ENCODE measurements at places on chromosomes 7 and 10.
A peak's percentile ranks its signal among the peaks of the same experiment; 100 is the strongest.

DNA sequence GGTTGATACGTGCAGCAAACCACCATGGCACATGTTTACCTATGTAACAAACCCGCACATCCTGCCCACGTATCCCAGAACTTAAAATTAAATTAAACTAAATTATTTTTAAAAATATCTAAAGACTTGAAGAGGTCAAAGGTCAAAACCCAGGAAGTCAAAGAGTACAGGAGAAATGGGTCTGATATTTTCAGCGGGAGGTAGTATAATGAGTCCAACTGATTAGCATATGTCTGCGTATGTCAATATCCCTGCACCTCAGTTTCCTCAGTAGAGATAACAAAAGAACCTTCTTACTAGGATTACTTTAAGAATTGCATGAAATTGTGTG, 133.0 kb downstream of the TMEM26 start:
- no peak for DNase-seq

GRCh38 chr10:83536426-83536825, 602.9 kb upstream of the GHITM start:
- no peak for DNase-seq

DNA sequence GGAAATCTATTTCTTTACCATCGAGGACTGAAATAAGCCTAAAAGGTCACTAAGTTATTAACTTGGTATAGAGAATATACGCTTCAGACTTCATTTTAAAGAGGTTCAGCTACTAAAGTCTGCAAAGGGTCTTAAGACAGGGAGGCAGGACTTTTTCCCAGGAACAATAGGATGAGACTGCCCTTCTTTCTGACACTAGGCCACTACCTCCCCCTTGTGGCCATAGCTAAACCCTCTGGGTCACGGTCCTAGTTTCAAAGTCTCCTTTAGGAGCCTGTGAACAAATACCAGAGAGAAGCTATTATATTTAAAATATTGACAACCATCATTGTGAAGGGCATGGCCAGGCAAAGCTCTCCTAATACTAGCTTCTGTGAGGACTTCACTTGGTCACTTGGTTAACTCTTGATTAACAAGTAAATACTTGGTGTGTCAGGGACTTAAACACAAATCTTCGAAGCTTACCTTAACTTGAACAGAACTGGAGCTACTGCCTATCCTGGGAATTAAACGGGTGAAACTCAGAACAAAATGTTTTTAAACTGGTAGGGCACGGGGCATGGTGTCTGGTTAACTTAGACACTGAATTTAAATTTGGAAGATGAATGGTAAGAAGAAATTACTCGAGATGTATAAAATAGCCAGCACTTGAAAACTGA, 75.6 kb downstream of the CCDC6 start:
- DNase-seq = no peak

DNA sequence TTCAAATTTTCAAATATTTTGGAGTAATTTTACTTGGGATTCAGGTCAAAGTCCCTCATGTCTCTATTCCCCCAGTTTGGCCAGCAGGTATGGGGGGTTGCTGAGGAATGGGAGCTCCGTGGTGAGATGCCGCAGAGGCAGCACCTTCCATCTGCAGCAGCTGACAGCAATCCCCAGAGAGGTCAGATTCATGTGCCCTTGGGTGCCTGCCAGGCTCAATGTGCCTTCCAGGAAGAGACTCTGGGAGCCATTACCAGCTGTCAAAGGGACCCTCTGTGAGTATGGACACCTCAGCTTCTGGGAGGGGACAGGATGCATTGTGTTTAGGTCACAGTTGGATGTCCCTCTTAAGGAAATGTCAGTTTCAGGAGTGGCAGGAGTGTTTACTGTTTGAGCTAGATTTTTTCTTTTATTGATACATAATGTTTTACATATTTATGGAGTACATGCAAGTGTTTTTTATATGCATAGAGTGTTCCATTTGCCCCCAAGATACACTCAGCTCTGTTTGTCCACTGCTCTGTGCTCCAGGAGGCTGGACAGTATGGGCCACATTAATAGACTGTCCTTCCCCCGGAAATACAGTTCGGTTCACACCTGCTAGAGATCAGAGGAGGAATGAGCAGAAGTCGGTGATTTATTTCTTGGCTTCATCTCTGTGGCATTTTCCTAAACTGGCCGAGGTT, 75.3 kb upstream of the GRB10 start:
- no peak for DNase-seq

DNA sequence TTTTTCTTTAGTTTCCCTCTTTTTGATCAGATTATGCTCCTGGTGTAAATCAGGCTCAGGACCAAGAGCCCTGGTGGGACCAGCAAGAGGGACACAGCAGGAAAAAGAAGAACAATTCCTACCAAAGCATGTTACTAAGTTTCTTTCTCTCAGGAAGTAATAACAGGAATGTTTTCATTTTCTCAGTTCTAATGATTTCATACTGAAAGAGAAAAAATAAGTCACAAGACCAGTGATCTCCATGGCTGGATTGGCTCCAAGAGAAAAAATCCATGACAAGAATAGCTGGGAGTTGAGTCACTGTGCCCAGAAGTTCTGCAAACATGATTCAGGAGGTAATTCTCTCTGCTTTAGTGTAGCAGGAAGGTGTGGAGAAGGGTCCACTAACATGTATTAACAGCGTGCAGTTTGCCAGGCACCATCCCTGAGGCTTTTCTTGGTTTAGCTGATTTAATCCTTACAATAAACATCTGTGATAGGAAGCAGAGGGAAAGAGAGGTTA, 23.8 kb upstream of the IFIT2 start:
- no peak for DNase-seq

- DNase-seq = no peak
Measured at GRCh38 chr10:25600651-25601050, 333.4 kb upstream of the MYO3A start.

DNA sequence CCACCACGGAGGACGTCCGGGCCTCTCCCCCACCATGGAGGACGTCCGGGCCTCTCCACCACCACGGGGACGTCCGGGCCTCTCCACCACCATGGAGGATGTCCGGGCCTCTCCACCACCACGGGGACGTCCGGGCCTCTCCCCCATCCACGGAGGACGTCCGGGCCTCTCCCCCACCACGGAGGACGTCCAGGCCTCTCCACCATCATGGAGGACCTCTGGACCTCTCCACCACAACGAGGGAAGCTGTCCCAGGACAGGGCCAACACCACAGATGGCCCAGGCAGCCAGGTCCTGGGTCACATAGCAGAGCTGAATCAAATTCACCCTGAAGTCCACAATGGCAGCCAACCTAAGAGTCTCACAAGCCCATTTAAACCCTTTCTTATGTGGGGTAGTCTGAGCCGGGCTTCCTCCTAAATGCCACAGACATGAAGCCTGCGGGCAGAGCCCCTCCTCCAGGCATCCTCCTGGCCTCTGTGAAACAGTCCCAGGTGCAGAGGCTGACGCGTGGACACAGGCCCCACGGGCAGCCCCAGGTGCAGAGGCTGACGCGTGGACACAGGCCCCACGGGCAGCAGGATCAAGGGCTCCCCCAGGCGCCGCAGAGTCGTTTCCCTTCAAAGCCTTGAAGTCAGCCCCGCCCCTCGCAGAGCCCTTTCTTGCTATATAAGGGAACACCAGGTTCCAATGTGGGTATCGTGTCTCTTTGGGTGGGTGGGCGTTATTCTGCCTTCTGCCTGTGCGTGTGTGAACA, 47.0 kb downstream of the FOXL3 start:
- no peak for DNase-seq

GRCh38 chr7:96870934-96871333, 134.4 kb upstream of the DLX6 start:
- DNase-seq = no peak

- no peak for DNase-seq
Measured at GRCh38 chr7:50265968-50266634, 38.4 kb upstream of the IKZF1 start.

GRCh38 chr7:141731476-141732149, 6.5 kb upstream of the SSBP1 start:
- no peak for DNase-seq

GRCh38 chr7:131370523-131370968, 42.9 kb downstream of the MKLN1 start:
- peak; percentile 4 for DNase-seq

- no peak for DNase-seq
Measured at GRCh38 chr10:102519246-102519825, 15.6 kb downstream of the SUFU start.

- DNase-seq = no peak
Measured at GRCh38 chr7:131381069-131381838, 53.6 kb downstream of the MKLN1 start.

- no peak for DNase-seq
Measured at GRCh38 chr10:85542936-85543730, 823.5 kb downstream of the GRID1 start.

- DNase-seq = no peak
Measured at GRCh38 chr7:130891254-130892094, 157.5 kb upstream of the KLF14 start.

Measured in CD4-positive, alpha-beta T cell (primary cell).